NCI-H1417 treated with DMSO at 0.1 percent for 48 hours (cell line): ENCODE measurements at places on chromosomes 16 and 17.

- DNase-seq: no peak
These were observed 21.2 kb downstream of the SLC39A11 start for GRCh38 chr17:73071066-73071999.

GRCh38 chr17:78951967-78952551, 26.9 kb upstream of the TIMP2 start:
- no peak for DNase-seq

- no peak for DNase-seq
These were observed 88.2 kb downstream of the IRX5 start for GRCh38 chr16:55018881-55019280.

DNA sequence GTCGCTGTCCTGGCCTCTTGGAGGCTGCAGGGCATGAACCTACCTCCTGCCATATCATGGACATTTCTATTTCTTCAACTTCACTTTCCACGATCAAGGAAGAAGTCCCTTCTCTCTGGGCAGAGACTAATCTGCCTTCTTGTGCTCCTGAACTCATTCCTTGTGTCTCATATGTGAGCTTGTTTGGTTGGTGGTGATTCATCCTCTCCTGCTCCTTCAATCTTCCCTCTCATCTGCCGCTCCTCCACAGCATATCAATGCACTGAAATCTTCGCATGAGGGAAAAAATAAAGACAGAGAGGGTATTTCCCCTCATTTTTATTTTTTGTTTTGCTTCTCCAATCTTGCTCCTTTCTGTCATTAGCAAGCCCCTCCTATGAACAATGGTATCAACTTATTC, 571.7 kb upstream of the GOT2 start:
- DNase-seq: no peak

- no peak for DNase-seq
These were observed 5.2 kb upstream of the PRR15L start for GRCh38 chr17:47962901-47963300.

GRCh38 chr17:43125967-43126910, 1.1 kb upstream of the BRCA1 start:
- DNase-seq: no peak

DNA sequence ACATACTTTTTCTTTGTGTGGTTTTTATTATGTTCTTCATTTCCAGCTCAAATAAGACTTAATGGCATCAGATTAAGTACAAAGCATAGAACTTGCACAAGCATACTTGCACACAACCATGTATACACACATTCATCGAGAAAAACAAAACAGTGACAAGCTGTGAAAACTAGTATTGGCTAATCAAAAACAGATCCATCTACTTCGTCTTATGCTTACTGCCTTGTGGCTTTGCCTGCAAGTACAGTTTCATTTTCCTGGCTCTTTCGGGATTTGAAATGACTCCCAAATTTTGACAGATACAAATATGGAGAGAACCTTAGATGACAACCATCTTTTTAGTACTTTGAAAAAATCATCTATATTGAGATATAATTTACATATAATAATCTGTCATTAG, 338.3 kb downstream of the BCAS3 start:
- no peak for DNase-seq

DNA sequence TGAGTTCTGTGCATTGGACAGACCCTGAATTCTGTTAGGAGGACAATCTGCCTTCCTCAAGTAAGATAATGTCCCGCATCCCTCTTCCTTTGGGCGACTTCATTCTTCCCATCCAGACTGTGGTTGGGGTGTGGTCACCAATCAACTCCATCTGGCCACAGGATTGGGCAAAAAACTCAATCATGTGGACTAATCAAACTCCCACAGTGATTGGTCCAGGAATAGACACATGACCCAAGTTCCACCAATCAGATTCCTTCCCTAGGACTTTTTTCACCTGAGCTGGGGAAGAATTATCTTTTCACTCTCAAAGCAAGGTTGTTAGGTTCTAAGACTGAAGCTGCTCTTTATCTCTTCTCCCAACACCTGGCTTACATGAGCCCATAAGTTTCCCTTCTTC, 13.2 kb upstream of the NKD1 start:
- no peak for DNase-seq

DNA sequence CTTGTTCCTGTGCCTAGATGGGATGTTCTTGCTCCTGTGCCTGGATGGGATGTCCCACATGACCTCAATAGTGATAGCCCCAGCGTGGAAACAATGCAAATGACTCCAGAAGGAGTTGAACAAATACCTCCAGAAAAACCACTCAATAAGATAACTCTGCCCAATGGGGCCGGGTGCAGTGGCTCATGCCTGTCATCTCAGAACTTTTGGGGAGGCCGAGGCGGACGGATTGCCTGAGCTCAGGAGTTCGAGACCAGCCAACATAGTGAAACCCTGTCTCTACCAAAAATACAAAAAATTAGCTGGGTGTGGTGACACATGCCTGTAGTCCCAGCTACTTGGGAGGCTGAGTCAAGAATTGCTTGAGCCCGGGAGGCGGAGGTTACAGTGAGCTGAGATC, 15.2 kb upstream of the LITAF start:
- DNase-seq: no peak

- no peak for DNase-seq
These were observed 6.2 kb downstream of the GSE1 start for GRCh38 chr16:85619101-85619891.

DNA sequence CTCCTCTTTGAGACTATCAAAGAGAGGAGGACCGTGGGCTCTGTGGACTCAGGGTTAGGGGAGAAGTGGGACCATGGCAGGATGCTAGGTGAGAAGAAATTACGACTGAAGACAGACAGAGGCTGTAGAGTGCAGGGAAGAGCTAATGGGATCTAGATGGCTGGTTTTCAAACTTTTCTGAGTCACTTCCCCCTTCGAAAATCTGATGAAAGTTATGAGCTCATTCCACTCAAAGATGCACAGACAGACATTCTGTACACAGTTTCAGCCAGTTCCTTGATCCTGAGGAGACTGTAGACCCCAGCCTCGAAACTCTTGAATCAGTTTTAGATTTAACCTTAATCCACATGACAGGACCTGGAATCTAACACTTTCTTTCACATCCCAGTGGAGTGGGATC, 40.7 kb downstream of the RGS9 start:
- no peak for DNase-seq

- no peak for DNase-seq
These were observed 4.8 kb downstream of the RPA1 start for GRCh38 chr17:1834380-1835149.

DNA sequence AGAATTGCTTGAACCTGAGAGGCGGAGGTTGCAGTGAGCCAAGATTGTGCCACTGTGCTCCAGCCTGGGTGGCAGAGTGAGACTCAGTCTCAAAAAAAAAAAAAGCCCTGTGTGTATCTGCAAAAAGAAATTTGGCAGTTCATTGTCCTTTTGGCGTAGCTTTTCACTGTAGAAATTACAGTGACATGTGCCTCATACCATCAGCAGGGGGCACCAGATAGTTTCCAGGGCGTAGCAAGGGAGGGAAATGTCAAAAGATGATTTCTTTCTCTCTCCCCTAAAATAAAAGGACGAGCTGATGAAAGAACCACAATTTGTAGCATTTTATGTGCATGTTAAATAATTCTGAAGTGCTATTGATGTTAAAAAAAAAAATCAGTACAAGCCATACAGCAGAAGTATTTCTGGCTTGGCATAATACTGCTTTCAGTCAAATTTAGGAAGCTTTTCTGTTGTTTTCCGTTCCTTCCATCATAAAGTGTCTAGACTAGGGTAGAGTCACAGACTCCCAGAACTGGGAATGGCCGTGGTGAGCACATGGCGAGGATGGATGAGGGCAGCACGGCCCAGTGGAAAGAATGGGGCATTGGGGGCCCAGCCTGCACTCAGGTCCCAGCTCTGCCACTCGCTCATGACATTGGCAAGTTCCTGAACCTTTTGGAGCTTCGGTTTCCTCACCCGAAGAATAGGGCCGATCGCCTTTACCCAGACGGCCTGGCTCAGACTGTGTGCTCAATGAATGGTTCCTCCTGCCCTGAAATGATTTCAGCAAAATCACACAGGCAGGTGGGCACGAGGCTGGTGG, 59.8 kb upstream of the RPH3AL start:
- DNase-seq: no peak

DNA sequence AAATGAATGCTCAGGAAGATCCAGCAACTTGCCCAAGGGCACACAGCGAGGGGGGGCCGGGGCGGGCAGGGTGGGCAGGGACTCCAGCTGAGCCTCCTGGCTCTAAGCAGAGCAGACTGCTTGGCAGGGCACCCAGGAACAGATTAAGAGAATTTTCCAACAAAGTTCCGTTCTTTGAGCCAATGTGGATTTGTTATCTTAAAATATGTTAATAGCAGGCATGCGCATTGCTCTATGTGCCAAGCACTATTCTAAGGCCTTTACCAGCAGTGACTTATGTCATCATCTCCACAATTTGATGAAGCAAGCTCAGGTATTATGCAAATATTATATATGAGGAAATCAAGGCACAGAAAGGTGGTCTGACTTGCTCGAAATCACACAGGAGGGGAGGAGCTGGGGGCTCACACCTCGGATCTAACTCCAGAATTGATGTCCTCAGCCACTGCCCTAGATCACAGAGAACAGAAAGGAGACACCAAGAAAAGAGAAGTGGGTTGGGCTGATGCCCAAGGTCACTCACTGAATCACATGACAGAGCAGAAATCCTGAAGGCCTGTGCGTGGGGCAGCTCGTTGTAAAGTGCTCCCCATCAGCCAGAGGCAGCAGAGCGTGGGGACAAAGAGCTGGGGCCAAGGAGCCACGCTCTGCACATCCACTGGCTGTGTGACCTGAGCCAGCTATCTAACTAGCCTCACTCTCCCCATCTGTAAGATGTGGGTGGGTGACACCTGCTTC, 23.2 kb upstream of the MEAK7 start:
- no peak for DNase-seq

- DNase-seq: no peak
These were observed 94.6 kb upstream of the SMIM36 start for GRCh38 chr17:55605705-55606487.

DNA sequence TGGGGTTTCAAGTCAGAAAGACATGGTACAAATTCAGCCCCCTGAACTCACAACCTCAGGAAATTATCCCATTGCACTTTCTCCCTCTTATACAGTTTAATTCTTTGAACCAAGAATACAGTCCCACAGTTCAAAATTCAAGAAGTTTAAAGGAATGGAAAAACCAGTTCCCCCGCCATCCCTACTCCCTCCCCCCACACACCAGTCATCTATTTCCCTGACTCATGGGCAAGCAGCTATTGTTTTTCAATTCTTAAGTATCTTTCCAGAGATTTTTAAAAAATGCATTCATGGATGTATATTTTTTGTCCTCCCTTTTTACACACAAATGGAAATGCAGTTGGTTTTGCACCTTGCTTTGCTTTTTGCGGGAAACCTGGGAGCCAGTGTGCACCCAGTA, 7.3 kb downstream of the SYCE1L start:
- no peak for DNase-seq

DNA sequence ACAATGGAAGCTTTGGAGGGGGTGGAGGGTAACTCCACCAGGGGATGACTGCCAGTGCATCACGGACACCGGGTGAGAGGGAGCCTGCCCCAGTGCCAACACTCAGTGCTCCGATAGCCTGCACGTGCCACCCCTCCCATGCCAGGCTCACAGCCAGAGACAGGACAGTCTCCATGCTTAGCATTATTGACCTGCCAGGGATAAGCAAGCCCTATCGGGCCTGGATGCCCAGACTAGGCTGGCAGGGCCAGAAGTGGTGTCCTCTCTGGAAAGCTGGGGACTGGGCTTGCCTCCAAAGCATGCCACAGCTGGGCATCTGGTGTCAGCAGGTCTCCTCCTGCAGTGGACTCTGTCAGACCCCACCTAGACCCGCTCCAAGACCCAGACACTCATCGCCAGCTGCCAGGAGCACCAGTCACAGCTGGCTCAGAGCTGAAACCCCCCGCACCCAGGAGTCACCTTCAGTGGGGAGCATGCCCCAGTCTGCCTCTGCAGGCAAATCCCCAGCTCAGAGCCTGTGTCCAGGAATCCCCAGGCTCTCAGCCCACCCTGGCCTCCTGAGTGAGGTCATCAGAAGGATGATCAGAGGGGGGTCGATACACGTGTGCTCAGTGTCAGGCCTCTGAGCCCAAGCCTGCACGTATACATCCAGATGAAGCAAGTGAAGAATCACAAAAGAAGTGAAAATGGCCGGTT, 1.8 kb upstream of the RHBDF1 start:
- no peak for DNase-seq

- no peak for DNase-seq
These were observed 22.8 kb upstream of the WFDC1 start for GRCh38 chr16:84271866-84272265.

GRCh38 chr16:49754495-49755312, 101.2 kb downstream of the ZNF423 start:
- no peak for DNase-seq

DNA sequence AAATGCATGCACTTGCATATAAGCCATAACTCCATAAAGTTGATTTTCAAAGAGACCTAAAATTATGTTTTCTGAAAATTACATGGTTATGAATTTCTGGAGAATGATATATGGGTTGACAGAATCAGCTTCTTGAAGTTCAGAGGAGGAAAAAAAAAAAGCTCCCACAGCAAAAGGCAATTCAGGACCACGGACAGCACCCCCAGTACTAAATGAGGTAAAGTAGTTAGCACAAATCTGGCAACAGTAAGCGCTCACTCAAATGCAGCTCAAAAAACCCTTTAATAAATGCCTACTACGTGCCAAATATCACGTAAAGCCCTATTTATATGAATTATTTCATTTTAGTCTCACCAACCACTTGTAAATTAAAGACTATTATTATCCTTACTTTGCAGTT, 135.2 kb downstream of the SHISA9 start:
- no peak for DNase-seq

DNA sequence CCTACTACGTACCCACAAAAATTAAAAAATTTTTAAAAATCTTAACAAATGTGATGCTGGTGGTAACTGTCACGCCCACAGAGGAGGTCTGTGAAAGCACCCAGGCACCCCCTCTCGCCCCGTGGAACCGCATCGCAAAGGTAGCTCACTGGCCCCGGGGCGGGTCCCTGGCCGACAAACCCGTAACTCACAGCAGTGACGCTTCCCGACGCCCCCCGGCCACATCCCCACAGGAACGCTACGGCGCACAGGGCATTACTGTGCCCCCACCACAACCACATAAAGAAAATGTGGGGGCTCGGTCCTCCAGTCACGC, 366 bp downstream of the ANKS3 start:
- DNase-seq: no peak

DNA sequence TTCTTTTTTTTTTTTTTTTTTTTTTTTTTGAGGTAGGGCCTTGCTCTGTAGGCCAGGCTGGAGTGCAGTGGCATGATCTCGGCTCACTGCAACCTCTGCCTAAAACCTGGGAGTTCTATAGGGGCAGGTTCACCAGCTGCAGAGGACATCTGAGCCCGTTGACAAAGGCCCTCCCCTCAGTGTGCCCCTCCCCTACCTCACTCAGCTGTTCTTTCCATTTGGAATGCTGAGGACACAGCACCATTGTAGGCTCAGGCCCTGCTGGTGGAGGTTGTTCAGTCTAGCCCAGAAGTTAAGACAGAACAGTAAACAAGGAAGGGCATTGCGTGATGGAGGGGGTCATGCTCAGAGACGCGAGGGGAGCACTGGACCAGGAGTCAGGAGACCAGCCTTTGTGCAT, 21.8 kb upstream of the KIF19 start:
- DNase-seq: no peak
